ENCODE measurements at places on chromosomes 2 and 18. TPM values are rescaled to one million over a fixed set of nuclear protein-coding genes. Genes with fewer than 3 reads are reported as not detected.

DNA sequence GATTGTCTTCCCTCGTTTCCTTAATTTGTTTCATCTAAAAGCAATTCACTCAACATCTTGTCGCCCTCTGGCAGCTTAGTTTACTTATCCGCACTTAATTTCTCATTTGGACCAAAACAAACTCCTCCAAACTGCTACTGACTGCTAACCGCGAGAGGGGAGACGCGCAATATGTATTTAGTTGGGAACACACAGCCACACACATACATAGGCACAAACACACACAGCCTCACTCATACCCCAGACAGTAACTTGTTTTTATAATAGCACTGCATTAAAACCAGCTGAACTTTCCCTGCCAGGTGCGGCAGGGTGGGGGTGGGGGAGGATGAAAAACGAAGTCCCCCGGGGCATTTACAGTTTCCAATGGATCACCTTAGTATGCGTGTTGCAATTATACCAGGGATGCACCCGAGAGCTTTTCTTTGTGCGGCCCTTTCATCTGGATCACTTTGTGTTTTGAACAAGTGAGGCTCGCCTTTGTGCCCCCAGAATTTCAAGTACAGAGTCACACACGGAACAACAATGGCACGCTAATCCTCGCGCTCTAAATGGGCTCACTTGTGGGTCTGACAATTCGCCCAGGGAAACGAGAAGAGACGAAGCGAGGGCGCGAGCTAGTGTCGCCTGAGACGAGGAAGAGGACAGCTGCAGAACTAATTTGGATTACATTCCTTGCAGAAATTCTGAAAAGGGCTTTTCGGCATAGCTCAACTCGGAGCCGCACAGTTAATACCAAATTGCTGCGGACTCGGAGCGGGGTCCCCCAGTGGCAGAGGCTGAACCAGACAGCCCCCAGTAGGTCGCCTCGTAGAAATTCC, 2.4 kb downstream of the ERBB4 start:
- H3K36me3 ChIP-seq: no peaks in the 10 kb centered on the region
- H3K4me1 ChIP-seq: peaks cover 39% of the 10 kb centered on the region
- no peak overlapping the region for H3K27ac ChIP-seq
- peak; percentile 16 for DNase-seq
- no peaks in the 10 kb centered on the region for H3K27me3 ChIP-seq

Gene SCYGR4
- total RNA-seq: not detected

GRCh38 chr2:164826293-164827243, 15.1 kb downstream of the COBLL1 start:
- peaks cover 38% of the 10 kb centered on the region for H3K4me1 ChIP-seq
- peak; percentile 86 for DNase-seq
- H3K4me3 ChIP-seq: peak overlapping the region; percentile 3
- H3K27ac ChIP-seq: peak overlapping the region; percentile 64
- H3K36me3 ChIP-seq: no peaks in the 10 kb centered on the region
- H3K27me3 ChIP-seq: no peaks in the 10 kb centered on the region

- H3K27me3 ChIP-seq: no peaks in the 10 kb centered on the region
- no peak overlapping the region for H3K27ac ChIP-seq
Observed at GRCh38 chr2:24788816-24789215, 4.4 kb downstream of the PTRHD1 start.

DNA sequence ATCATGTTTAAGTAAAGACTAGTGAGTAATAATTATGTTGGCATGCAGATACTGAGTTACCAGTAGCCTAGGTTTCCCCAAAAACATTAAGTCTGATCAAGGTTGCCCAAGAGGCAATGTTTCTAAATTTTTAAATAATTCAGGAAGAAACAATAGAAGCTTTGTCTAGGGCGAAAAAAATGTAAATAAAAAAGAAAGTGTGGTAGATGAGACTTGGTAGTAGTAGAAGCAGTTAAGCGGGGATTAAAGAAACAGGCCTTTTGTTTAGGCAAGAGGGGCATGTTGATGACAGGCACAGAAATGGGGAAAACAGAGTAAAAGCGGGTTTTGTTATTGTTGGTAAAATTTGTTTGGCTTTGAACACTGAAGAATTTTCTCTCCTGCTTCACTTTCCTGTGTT, 97.2 kb downstream of the GULP1 start:
- H3K27me3 ChIP-seq: no peaks in the 10 kb centered on the region
- H3K4me3 ChIP-seq: no peak overlapping the region
- peaks cover 5% of the 10 kb centered on the region for H3K4me1 ChIP-seq
- H3K36me3 ChIP-seq: peaks cover 21% of the 10 kb centered on the region

GRCh38 chr2:213229814-213230213, 54.5 kb upstream of the SPAG16 start:
- H3K27me3 ChIP-seq: no peaks in the 10 kb centered on the region
- no peaks in the 10 kb centered on the region for H3K4me1 ChIP-seq
- DNase-seq: no peak
- no peak overlapping the region for H3K27ac ChIP-seq

DNA sequence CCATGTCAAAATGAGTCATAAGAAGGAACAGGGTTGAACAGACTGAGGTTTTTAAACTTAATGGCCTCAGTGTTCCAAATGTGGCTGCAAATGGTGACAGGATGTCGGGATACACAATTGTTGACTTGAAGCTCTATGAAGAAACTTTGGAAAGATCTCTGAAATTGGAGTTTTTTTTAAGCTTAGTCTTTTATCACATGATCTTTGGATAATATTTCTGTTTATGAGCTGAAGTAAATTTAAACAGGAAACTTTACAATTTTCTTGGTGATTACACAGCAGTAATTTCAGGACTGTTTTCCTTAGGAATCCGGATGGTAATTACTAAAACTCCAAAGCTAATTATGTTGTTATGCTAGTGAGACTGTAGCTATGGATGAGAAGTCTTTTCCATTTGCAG, 199.1 kb upstream of the NRXN1 start:
- no peaks in the 10 kb centered on the region for H3K4me1 ChIP-seq
- no peak overlapping the region for H3K27ac ChIP-seq
- no peaks in the 10 kb centered on the region for H3K36me3 ChIP-seq
- no peak for DNase-seq

Gene SEMA4C
- total RNA-seq: 52.1 TPM

DNA sequence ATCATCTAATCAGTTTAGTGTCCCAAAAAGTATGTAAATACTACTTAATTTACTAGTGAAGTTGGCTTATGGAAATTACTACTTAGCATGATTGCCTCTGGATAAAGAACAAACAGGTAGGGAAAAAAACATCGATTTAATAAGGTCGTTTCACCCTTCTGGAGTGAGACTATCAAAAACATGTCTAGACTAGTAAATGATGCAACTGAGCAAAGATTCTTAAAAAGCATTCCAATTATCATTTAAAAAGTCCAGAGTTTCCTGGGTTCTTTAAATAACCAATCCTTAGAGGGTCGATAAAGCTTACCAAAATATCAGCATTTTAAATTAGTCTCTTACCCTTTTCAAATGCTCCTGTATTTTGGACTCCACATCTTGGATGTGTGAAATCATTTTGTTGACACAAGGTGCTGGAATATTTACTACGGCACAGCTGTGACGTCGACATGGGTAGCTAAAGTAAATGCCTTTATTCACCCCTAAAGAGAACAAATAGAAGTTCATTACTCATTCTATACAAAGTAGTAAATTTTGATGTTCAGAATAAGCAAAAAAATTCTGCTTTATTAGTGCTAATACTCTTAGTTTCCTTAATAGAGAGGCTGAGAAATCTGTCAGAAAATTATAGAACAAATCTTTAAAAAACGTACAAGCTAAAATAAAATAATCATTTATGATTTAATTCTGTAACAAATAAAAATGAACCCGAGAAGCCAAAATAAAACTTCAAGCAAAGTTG, 70.6 kb downstream of the CCDC178 start:
- no peaks in the 10 kb centered on the region for H3K36me3 ChIP-seq
- H3K4me1 ChIP-seq: no peaks in the 10 kb centered on the region
- H3K27ac ChIP-seq: no peak overlapping the region
- H3K4me3 ChIP-seq: no peak overlapping the region
- no peak for DNase-seq

DNA sequence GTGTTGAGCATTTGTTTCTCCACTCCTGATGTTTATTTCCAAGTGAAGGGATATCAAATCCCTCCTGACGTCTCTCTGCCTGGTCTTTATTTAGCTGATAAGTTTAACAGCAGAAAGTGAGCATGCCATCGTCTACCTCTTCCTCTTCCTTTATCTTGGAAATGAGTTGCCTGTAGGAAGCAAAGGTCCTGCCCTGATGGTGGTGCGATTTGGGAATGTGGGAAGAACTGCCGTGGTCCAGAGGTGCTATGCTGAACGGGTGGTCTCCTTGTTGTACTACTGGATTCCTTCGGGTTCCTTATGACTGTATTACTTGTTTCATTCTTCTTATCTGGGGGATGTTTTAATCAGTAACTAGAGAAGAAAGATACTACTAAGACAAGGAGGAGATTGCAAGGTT, 217.5 kb downstream of the PMAIP1 start:
- DNase-seq: no peak
- no peaks in the 10 kb centered on the region for H3K36me3 ChIP-seq
- no peaks in the 10 kb centered on the region for H3K4me1 ChIP-seq

GRCh38 chr2:9473985-9474360, 378 bp upstream of the IAH1 start:
- peak overlapping the region; percentile 91 for H3K27ac ChIP-seq
- peaks cover 22% of the 10 kb centered on the region for H3K4me1 ChIP-seq
- peaks cover 32% of the 10 kb centered on the region for H3K36me3 ChIP-seq
- peak; percentile 51 for DNase-seq

GRCh38 chr2:221204699-221205098, 367.4 kb downstream of the EPHA4 start:
- no peak overlapping the region for H3K4me3 ChIP-seq
- DNase-seq: no peak

Gene PSMA8
- not detected for total RNA-seq

DNA sequence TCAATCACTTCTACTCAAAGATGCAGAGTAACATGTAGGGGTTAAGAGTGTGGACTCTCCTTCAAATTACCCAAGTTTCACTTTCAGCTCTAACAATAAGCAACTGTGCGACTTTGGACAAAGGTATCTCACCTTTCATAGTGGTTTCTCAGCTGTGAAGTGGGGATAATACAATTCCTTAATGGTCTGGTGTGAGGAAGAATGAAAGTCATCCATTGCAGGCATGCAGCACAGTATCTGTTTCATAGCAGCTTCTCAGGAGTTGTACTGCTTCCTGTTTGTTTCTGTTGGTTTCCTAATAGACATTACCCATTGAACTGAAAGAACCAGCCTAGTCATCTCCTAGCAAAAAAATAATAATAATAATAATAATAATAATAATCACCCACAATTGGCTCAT, 74.4 kb downstream of the DDX18 start:
- no peaks in the 10 kb centered on the region for H3K36me3 ChIP-seq
- no peak overlapping the region for H3K4me3 ChIP-seq
- H3K27ac ChIP-seq: no peak overlapping the region

DNA sequence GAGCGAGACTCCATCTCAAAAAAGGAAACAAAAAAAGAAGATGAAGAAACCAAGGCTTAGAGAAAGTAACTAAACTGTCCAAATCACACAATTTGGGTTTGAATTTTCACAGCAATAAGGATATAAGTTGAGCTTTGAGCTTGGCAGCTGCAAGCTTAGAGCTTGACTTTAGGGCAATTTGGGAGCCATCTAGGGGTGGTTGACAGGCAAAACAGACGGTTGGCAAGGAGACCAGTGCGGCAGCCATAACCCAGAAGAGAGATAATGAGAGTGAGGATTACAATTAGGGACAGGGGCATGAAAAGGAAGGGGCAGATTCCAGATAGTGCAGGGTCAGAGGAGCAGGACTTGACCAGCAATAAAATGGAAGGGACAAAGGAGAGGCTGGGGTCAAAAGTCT, 382.2 kb upstream of the HNRNPA3 start:
- H3K27ac ChIP-seq: no peak overlapping the region
- no peaks in the 10 kb centered on the region for H3K27me3 ChIP-seq
- peak; percentile 40 for DNase-seq

GRCh38 chr2:44651974-44652373, 289.5 kb upstream of the SIX3 start:
- no peak overlapping the region for H3K4me3 ChIP-seq

All from stomach (tissue), 19 donors.